GM23338 (cell line): ENCODE measurements at places on chromosomes 13 and 19. TPM values are rescaled to one million over a fixed set of nuclear protein-coding genes. Genes with fewer than 3 reads are reported as not detected.

LENG8 gene
- total RNA-seq: 45.6 and 74.3 TPM in 2 replicates

SIGLECL1 gene
- not detected in 2 replicates for total RNA-seq

ZNF226 gene
- 11.7 and 18.5 TPM in 2 replicates for total RNA-seq

DNA sequence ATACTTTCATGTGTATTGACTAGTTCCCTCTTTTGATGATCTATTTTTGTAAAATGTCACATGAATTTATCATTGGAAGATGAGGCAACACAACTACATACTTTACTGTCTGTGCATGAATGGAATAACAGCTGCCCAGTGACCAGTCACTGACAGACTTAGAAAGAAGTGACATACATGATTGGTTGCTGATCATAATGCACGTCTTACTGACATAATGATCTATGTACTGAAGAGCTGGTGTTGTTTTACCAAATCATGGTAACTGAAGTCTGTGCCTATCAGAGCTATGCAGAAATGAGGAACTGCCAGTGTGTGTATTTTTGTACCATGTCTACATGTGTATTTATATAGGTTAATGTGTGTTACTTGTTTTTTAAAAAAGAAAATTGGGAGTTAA is 26.5 kb downstream of the GPR18 start:
- DNase-seq: no peak

DNA sequence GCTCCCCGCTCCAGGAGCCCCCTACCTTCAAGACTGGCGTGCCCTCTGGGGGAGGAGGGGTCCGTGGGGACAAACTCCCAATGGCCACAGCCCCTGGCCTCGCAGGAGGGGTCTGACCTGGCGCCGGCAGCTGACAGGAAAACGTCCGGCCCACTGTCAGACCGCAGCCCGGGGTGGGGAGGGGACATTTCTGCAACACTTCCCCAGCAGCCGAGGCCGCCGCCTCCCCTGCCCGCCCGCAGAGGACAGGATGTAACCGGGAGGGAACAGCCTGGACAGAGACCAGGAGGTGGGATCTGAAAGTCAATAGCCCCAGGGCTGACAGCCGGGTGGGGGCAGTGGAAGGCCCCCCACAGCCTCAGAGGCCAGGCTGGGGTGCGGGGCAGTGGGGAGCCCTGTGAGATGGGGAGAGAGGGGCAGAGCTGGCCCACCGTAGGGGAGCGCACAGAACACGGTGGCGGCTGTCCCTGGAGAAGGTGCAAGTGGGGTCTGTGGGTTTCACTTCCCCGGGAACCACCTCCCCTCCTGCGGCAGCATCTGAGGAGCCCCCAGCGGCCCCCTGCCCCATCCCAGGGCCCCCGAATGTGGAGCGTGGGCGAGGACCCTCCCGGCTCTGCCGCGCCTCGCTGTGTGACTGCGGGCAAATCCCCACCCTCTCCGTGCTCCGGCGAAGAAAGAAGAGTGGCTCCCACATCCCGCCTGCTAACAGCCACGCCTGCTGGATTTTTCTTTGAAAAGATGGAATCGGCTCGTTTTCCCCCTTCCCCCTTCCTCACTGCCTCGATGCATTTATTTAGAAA is at the start of gene PEAK3:
TSS of gene PEAK3 (minus strand) at position 114 of the 800 bp plus-strand sequence. CDS start 1,244 bp downstream, outside the sequence.
- DNase-seq: peak; percentile 77

DNA sequence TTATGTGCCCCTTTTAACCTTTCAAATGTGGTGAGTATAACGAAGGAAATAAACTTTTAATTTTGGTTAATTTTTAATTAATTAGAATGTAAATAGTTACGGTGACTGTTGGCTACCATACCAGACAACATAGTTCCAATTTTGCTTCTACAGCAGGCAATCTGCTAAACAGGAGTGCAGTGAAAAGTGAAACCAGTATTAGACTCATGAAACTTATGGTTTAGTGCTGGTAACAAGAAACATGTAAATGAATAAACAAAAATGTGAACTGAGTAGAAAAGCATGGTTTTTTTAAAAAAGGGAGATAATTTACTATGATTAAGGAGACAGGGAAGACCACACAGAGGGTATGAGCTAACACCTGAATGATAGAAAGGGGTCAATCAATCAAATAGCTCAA is 478.4 kb downstream of the PCDH9 start:
- DNase-seq: no peak

DNA sequence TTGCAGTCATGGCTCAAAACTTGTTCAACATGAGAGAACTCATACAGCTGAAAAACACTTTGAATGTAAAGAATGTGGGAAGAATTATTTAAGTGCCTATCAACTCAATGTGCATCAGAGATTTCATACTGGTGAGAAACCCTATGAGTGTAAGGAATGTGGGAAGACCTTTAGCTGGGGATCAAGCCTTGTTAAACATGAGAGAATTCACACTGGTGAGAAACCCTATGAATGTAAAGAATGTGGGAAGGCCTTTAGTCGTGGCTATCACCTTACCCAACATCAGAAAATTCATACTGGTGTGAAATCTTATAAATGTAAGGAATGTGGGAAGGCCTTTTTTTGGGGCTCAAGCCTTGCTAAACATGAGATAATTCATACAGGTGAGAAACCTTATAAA is 20.1 kb downstream of the ZNF283 start:
- peak; percentile 1 for DNase-seq

DNA sequence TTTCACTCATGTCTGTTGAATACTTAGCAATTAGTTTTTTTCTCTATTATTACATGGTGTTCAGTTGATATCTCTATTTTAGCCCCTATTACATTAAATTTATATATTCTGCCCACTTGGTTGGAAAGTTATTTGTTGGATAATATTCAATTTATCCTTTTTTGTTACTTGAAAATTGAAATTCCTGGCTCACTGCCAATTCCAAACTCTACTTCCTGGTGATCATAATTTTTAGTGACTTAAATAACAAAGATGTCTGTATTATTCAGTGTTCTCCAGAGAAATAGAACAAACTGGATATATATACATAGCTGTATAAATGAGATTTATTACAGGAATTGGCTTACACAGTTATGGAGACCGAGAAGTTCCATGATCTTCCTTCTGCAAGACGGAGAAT is 93.6 kb downstream of the GPC5 start:
- DNase-seq: no peak

DNA sequence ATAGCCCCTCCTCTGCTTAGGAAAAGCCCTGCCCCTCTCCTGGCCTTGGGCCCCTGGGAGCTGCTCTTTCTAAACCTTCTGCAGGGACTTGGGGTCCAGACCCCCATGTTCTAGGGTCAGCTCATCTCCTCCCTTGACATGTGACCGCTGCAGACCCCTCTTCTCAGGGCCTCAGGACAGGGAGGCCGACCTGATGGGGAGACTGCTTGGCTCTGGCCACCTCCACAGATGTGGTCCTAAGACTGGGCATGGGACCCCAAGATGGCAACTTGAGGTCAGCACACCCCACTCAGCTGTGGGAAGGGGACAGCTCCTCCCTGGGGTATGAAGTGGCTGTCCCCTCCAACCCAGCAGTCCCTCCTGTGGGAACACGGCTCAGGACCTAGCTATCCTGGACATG is 3.9 kb upstream of the SIX5 start:
- DNase-seq: no peak

DNA sequence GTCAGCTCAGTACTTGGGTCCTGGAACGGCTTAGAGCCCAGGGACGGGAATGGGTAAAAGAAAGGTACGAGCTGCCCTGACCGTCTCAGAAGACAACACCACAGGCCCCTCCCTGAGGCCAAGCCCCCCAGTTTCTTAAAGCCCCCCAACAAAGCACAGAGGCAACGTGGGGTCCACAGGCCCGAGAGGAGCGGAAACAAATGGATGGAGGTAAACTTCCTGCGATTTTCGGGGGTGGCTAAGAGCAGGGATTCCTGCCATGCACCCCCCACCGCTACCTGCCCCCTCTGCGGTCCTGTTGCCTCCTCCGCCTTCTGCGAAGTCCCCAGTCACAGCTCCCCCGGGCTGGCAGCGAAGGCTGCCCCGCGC is 48.2 kb downstream of the PTPRS start:
- no peak for DNase-seq

- no peak for DNase-seq
Observed at GRCh38 chr19:7784856-7785255, 21.8 kb downstream of the CLEC4M start.

DNA sequence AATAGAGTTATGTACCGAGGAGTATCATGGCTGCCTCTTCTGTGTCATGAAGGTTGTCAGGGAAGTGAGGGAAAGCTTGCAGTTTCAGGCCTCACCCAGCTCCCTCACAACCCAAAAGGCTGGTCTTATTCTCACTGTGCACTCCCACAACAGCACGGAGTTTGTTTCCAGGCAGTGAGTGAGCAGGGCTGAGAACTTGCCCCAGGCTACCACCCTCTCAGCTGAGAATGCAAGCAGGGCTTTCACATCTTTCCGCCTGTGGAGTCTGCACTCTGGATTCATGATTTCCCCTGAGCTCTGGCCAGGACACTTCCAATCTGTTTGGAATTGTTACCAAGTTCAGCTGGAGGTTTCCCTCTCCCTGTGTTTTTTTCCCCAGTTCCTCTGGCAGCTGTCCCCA is 2284.7 kb upstream of the PCDH20 start:
- no peak for DNase-seq

GRCh38 chr13:25171517-25172302 is at the start of gene AMER2:
Gene AMER2, minus strand, starts transcription at chr13:25172288. Its CDS starts 669 bp downstream, at chr13:25171619.
- peak; percentile 37 for DNase-seq
